ENCODE measurements at places on chromosomes 2 and 18.

DNA sequence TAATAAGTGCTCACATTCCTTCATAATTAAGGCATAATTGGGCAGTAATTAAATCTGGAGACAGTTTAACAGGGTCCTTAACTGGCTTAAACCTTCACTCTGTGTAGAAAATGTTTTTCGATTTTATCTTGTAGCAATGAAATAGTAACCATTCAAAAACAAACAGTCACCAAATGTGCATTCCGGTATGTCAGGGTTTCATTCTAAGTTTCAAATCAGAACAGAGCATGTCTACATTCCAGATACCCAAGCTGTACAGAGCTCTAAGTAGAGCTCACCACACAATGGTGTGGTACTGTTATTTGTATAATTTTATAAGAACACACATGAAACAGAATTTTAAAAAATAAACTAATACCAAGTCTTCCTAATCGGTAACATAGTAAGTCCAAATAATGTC lies 52.6 kb downstream of the SMAD2 start:
- DNase-seq: no peak

DNA sequence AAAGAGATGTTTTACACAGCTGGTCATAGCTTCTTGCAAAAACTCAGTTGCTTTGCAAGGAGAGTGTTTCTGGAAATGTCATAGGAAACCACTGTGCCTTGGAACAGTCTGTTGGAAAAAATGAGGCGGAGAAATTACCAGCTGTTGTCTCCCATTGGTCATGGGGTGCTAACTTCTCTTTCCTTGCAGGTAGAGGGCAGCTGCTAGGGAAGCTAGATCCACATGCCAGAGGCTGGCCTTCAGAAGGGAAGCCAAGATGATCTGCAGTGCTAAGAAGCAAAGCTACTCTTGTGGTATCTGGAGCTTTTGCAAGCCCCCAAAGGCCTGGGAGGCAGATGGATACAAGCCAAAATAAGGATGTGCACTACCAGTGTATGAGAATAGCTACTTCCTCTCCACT lies 34.8 kb upstream of the LAMA1 start:
- no peak for DNase-seq

GRCh38 chr2:190537765-190538164 lies 3.2 kb upstream of the NEMP2 start:
- no peak for DNase-seq

DNA sequence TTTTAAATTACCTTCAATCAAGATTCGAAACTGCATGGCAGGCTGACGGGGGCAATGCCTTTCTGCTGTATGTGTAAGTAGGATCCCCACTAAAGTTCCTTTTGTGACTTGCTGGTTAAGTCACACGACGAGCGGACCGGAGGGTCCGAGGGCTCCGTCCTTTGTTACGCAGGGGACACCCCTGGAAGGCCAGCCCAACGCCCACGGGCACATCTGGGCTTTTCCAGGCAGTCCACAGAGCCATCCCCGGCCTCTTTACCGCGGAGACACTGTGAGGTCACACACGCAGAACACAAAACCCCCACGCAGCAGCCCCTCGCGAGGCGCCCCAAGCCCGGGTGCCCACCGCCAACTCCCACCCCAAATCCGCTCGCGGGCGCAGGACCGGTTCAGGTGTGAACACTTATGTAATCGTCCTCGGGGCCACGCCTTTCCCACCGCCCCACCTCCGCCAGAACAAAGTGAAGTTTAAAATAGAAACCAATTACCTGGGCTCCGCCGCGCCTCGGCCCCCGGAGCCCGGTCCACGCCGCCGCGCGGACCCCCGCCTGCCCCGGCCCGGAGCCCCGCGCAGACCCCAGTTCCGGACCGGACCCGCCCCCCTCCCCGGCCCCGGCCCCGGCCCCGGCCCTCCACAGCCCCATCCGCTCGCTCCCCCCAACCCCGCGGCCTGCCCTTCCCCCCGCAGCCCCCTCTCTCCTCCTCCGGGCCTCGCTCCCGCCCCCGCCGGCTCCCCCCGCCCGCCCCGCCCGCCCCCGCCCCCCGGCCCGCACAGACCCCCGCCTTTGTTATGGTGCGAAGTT lies 4.2 kb downstream of the ZNF516 start:
- DNase-seq: no peak

DNA sequence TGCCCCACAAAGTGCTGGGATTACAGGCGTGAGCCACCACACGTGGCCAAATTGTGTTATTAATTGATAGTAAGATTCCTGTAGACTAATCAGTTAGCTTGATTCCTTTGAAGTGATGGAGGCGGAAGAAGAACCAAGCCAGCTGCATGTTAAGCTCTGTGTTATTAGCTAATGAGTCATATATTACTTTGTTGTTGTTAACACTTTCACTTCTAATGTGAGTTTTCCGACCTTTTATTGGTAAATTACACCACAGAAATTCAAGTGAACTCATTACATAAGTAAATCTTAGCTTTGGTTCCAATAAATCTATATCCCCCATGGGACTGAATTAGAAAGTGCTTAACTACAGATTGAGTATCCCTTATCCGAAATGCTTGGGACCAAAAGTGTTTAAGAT lies 20.3 kb downstream of the CHMP1B start:
- no peak for DNase-seq

All from left ventricle myocardium inferior (tissue), 1 donor.